ENCODE measurements at places on chromosomes 16 and 17.

DNA sequence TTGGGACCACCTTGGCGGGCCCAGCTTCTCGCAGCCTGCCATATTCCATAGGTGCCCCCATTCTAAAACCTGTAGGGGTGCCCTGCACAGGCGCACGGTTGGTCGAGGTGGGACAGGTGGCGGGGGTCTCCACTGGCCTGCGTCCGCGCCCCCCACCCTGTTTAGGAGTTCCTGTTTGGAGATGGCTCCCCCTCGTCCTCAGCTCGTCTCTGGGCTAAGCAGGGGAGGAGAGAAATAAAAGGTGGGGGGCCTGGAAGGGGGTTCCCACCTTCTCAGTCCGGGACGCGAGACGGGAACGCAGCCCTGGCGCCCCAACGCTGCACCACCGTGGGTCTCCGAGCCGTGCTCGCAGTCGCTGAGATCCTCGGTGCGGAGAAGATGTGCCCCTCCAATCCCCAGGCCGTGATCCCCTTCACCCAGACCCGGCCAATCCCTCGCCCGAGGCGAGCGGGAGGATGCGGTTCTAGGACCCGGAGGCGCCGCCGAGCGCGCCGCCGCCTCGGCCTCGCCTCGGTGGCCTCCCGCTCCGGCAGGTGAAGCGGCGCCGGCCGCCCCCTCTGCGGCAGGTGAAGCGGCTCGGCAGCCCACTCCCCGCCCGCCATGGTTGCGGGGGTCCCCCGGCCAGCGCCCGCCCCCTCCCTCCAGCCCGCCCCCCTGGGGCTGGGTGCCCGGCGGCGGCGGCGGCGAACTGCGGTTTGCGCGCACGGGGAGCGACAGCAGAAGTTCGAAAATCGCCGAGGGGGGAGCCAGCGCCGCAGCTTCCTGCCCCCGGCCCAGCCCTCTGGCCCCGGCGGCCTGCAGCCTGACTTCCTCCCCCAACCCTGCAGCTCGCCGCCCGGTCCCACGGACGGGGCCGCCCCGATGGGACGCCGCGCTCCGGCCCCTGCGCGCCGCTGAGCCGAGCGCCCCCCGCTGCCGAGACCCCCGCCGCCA is at the start of gene FMNL1:
Gene FMNL1 (plus strand): TSS at position 805 of the 933 bp plus-strand sequence. CDS start 240 bp downstream, outside the sequence.
- DNase-seq: no peak

GRCh38 chr16:31561426-31562233 is 33.9 kb downstream of the AHSP start:
- no peak for DNase-seq

- no peak for DNase-seq
Measured at GRCh38 chr17:37711113-37711512, 33.7 kb downstream of the HNF1B start.

GRCh38 chr17:41888332-41888965 is 23.2 kb upstream of the KLHL11 start:
- DNase-seq: no peak
